ENCODE measurements at places on chromosomes 4 and X. TPM values are rescaled to one million over a fixed set of nuclear protein-coding genes. Genes with fewer than 3 reads are reported as not detected.

NUP62CL gene
- not detected for total RNA-seq

FAM156B gene
- total RNA-seq = 10.8 TPM

- no peaks in the 10 kb centered on the region for H3K4me1 ChIP-seq
- H3K4me3 ChIP-seq = no peak overlapping the region
- peaks cover 2% of the 10 kb centered on the region for H3K27me3 ChIP-seq
- no peaks in the 10 kb centered on the region for H3K36me3 ChIP-seq
- no peak overlapping the region for H3K27ac ChIP-seq
These were observed 47.9 kb downstream of the BEND4 start for GRCh38 chr4:42104521-42104920.

DNA sequence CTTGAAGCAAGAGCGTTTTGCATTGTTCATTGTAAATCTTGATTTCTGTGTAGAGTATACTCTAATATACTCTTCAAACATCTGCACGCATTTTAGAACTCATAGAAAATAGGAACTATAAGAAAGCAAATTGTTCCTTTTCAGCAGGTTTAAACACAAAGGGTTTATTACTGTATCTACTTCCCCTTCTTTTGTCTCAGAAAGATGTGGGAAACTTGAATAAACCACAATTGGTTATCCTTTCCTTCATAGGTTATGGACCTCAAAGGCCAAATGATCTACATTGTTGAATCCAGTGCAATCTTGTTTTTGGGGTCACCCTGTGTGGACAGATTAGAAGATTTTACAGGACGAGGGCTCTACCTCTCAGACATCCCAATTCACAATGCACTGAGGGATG is 46.0 kb upstream of the GUCY1B1 start:
- H3K36me3 ChIP-seq = no peaks in the 10 kb centered on the region
- no peak overlapping the region for H3K27ac ChIP-seq
- no peak overlapping the region for H3K4me3 ChIP-seq

CCDC158 gene
- total RNA-seq = not detected

DNA sequence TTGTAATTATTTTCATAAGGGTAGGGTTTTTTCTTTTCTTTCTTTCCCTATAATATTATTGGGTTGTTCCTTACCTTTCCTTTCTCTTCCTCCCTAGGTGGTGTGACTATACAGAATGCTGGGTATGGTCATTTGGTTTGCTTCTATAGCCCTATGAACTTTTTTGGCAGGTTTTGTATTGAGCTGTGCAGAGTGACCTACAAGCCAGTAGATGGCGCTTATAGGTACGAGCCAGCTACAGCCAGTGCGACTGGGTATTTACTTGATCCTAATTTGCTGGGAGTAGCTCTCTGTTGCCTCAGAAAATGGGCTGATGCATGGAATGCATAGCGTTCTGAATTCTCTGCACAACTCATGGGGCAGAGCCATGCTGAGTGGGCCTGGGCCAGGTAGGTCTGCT is 423.3 kb downstream of the MAGEE1 start:
- H3K36me3 ChIP-seq = no peaks in the 10 kb centered on the region
- H3K4me1 ChIP-seq = no peaks in the 10 kb centered on the region
- DNase-seq = no peak
- no peaks in the 10 kb centered on the region for H3K27me3 ChIP-seq

CYTL1 gene
- 29.8 TPM for total RNA-seq

DNA sequence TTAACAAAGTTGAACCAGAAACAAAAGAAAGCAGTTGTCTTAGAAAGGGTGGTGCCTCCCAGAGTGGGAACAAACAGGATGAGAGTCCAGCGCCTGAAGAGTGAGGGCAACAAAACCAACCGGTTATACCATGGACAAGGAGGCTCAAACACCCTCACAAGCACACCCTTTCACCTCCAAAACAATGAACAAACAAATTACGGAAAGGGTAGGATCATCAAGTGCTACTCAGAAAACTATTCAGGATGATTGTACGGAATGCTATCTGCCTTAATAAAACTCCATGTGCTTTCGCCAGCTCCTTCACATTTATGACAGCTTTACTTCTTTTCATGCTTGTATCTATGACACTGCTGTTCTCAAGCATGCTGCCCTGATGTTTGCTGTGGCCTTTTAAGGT is 26.8 kb downstream of the SLC39A8 start:
- DNase-seq = no peak
- H3K27ac ChIP-seq = no peak overlapping the region
- no peak overlapping the region for H3K4me3 ChIP-seq
- no peaks in the 10 kb centered on the region for H3K4me1 ChIP-seq
- no peaks in the 10 kb centered on the region for H3K27me3 ChIP-seq
- no peaks in the 10 kb centered on the region for H3K36me3 ChIP-seq

DNA sequence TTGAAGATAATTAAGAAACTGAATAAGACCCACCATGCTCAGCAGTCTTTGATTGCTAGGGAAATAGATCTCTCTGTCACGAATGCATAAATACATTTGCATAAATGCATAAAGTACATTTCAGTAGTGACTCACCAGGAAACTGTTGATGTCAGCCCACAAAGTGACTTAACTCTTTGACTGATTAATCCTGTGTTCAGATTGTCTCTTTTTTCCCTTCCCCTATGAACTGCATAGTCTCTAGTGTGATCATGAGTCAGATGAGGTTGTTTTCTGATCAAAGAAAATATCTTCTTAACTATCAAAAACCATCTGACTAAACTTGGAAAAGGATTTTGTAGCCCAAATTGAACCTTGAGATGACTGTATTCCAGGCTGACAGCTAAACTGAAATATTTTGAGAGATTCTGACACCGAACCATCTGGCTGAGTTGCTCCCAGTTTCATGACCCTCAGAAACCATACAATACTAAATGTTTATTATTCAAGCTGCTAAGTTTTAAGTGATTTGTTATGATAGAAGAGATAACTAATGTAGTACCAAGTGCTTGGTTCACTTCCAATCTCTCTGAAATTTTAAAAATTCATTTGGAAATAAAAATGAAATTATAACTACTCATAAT is 1381.5 kb upstream of the AGA start:
- H3K4me1 ChIP-seq = no peaks in the 10 kb centered on the region
- no peak for DNase-seq
- H3K27me3 ChIP-seq = no peaks in the 10 kb centered on the region
- H3K4me3 ChIP-seq = no peak overlapping the region

ELF4 gene
- 32.9 TPM for total RNA-seq

- H3K4me1 ChIP-seq = peaks cover 3% of the 10 kb centered on the region
- H3K27ac ChIP-seq = no peak overlapping the region
- H3K4me3 ChIP-seq = no peak overlapping the region
- no peak for DNase-seq
These were observed 34.8 kb upstream of the USP51 start for GRCh38 chrX:55524487-55524886.

CT45A10 gene
- total RNA-seq = not detected

TEX13D gene
- not detected for total RNA-seq

DNA sequence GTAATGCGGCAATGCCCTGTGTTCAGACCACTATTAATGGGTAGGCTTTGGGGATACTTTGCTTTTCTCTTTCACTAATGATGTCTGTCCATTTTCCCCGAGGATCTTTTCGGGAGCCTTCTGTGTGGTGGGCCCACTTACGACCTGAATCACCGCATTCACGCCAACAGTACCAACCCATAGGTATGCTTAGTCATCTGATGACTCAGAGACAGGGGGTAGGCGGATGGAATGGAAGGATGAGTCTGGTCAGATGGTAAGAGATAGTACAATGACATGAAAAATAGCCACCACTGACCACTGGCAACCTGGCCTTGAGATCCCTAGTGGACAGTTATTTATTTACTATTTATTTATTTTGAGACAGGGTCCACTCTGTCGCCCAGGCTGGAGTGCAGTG is 76.0 kb upstream of the DHRSX start:
- H3K27me3 ChIP-seq = peaks cover 3% of the 10 kb centered on the region
- no peak overlapping the region for H3K27ac ChIP-seq
- no peaks in the 10 kb centered on the region for H3K36me3 ChIP-seq

DNA sequence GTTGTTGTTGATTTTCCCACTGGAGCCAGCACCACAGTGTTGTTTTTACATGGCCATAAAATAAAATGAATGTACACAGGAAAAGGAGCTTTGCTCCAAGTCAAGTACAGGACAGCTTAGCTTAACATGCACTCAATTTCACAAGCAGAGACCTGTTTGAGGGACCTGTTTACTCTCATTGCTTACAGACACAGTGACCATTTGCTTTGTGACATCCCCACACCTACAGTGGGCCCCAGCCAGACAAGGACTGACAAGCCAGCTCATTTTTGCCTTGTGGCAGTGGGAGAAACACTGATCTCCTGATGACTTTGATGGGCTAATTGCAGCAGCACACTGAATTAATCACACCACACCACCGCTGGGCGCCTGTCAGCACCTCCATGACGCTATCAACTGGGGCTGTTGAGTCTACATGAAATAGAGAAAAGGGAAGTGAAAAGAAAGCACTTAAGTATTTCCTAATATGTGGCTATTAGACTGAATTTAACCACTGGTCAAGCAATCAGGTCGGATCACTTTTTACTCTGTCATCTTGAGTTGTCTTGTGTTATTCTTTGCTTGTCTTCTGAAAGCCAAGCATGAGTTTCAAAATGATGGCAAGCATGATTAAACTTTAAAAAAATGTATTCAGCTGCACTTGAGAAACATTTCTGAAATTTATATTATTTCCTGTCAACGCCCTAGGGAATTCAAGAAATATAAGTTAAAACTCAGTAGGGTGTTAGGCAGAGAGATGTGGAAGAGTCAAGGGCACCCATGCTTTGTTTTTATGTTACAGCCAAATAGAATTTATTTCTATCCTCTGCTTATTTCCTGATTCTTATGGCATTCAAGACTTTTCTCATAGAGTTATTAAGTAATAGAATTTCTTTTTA is 557.7 kb downstream of the RAB28 start:
- H3K4me3 ChIP-seq = no peak overlapping the region
- H3K27me3 ChIP-seq = no peaks in the 10 kb centered on the region
- no peak for DNase-seq
- H3K36me3 ChIP-seq = no peaks in the 10 kb centered on the region

DNA sequence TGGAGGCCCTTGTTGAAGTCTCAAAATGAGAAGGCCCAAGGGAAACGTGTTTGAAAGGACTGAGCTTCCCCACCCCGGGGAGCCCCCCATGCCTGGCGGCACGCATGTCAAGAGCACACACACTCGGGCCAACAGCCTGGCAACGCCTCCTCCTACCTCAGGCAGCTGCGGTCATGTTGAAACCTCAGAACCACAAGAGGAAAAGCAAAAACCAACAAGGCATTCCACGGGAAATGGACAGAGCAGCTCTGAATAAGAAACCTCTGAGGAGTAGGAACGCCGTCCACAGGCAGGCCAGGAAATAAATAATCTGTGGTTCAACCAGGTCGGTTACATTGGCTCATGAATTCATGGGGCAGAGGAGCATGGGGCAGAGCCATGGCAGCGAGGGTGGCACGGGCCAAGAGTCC is 95.7 kb upstream of the AFAP1 start:
- no peak overlapping the region for H3K27ac ChIP-seq
- H3K4me3 ChIP-seq = no peak overlapping the region
- H3K27me3 ChIP-seq = no peaks in the 10 kb centered on the region

- no peak for DNase-seq
- H3K27me3 ChIP-seq = no peaks in the 10 kb centered on the region
- no peaks in the 10 kb centered on the region for H3K36me3 ChIP-seq
- H3K4me1 ChIP-seq = no peaks in the 10 kb centered on the region
These were observed 46.0 kb upstream of the C1QTNF7 start for GRCh38 chr4:15381806-15382338.

DNA sequence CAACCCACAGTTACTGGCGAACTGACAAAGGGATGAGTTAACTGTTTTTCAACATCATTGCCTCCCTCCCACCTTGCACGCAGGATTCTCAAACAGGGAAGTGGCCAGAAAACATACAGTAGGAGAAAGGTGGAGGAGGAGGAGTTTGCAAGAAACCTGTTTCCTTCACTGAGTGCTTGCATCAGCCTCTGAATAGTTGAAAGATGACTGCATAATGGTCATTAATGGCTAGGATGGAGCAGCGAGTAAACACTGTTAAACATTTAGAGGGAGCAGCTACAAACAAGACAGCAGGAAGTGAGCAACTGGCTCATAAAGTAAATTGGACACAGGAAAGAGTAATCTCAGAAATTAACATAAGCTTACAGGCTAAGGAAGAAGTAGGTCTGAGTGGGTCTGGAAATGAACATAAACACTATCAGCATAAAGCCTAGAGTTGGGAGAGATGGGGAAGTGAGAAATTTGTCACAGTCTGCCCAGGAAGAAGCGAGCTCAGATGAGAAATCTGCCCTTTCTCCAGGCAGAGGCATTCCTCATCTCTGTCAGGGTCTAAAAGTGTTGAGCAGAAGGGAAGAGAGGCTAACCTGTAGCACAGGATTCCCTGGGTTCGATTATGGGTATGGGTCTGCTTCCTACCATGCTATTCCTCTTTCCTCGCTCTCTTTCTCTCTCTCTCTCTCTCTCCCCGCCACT is 38.6 kb downstream of the TRPC5OS start:
- no peak overlapping the region for H3K4me3 ChIP-seq
- DNase-seq = no peak
- no peaks in the 10 kb centered on the region for H3K27me3 ChIP-seq
- no peaks in the 10 kb centered on the region for H3K4me1 ChIP-seq

- H3K36me3 ChIP-seq = peaks cover 10% of the 10 kb centered on the region
- H3K27ac ChIP-seq = no peak overlapping the region
- H3K4me3 ChIP-seq = no peak overlapping the region
- H3K27me3 ChIP-seq = no peaks in the 10 kb centered on the region
These were observed 13.0 kb downstream of the RBMX start for GRCh38 chrX:136867518-136867917.

- H3K4me3 ChIP-seq = no peak overlapping the region
- H3K36me3 ChIP-seq = no peaks in the 10 kb centered on the region
- H3K27me3 ChIP-seq = no peaks in the 10 kb centered on the region
These were observed 12.5 kb upstream of the HSFX4 start for GRCh38 chrX:149916745-149917392.

DNA sequence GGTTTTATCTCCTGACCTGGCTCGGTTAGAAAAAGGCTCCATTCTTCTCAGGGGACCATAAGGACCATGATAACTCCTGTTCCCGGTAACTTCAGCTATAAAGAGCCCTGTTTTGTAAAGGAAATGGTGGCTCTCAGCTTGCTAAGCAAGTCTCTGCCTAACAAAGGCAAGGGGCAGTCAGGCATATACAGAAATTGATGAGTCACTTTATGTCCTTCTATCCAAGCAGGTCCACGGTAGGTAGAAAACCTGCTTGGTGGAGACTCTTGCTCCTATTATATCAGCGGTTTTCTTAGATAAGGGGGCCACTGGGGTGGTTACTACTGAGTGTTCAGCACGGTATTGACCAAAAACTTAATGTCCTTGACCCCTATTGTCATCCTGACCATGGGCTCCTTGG is 203.0 kb upstream of the KLF8 start:
- H3K4me3 ChIP-seq = no peak overlapping the region
- no peak overlapping the region for H3K27ac ChIP-seq
- no peaks in the 10 kb centered on the region for H3K27me3 ChIP-seq
- H3K4me1 ChIP-seq = no peaks in the 10 kb centered on the region
- no peaks in the 10 kb centered on the region for H3K36me3 ChIP-seq

DNA sequence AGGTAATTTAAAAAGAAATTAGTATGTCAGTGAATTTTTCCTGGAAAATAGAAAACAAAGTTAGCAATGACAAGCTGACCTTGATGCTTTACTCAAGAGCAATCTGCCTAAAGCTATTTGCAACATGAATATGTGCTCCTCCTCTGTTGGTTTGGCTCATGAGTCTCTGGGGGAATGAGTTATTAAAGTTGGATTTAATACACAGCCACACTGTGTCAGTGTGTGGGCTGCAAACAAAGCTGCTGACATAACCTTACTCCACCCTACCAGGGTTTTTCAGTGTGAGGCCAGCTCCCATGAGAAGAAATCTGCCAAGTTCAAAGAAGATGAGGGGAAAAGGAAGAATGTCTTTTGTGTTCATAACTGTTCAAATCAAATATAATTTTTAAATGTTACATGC is 280.5 kb downstream of the TLL1 start:
- no peaks in the 10 kb centered on the region for H3K4me1 ChIP-seq
- no peaks in the 10 kb centered on the region for H3K36me3 ChIP-seq
- peaks cover 3% of the 10 kb centered on the region for H3K27me3 ChIP-seq
- H3K27ac ChIP-seq = no peak overlapping the region
- no peak for DNase-seq

Data from endothelial cell of umbilical vein (primary cell).